ENCODE measurements at places on chromosomes 1 and 21. TPM values are rescaled to one million over a fixed set of nuclear protein-coding genes. Genes with fewer than 3 reads are reported as not detected.

- no peak for DNase-seq
These were observed 142.4 kb downstream of the APP start for GRCh38 chr21:26028183-26028582.

- no peak for DNase-seq
These were observed 123.3 kb upstream of the EDN2 start for GRCh38 chr1:41607808-41608207.

DNA sequence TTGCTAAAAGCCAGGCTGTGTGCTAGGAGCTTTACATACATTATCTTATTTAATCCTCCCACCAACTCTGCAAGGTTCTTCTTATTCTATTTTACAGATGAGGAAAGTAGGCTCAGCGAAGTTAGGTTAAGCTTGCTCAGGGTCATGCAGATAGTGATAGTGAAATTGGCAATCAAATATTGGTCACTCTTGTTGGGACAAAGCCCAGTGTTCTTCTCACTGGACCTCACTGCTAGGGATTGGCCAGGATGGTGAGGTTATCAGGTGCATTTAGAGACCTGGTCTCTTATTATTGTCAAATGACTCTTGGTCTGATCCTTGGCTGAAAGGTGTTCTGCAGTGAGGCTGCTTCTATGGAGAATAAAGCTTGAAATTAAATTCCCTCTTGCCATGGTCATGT lies 145.1 kb downstream of the CNIH3 start:
- DNase-seq = no peak

- no peak for DNase-seq
These were observed 34.6 kb downstream of the COQ8A start for GRCh38 chr1:226974544-226975258.

HSPB7 gene
- total RNA-seq = not detected

FCRL3 gene
- not detected for total RNA-seq

DNA sequence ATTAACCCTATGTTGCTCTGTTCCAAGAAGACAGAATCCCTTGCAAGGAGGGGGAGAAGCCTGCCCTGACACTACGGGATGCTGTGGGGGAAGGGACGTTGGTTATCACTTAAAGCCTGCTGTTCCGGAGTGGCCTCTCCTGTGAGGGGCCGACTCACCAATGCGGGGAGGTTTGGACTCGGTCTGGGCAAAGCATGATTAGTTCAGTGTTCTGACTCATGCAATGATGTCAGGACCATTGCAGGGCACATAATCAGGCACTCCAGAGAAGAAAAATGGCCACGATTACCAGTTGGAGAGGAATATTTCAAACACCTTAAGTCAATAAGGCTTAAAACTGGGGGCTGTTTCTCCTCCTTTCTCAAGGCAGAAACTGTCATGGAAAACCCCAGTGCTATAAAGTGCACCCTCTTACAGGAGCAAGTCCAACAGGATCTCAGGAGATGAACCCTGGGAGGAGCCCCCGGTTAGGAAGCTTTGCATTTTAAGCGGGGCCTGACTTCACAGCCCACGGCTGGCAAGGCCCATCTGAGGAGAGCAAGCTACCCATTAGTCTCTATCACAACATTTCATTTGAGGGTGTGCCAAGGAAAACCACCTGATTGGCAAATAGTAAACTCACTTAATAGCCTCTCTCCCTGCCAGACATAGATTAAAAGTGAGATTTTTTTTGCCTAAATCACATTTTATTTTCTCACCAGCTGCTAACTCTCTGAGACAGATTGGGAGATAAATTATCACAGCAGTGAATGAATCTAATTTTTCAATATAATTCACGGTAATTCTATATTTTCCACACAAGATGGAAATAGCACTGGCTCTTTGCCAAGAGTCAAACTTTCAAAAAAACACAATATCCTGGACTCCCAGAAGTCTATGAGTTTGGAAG lies 202.5 kb downstream of the C1orf94 start:
- DNase-seq = no peak
